ENCODE measurements at places on chromosomes 3 and 15. TPM values are rescaled to one million over a fixed set of nuclear protein-coding genes. Genes with fewer than 3 reads are reported as not detected.

LRRC2 gene
- not detected for total RNA-seq

BNC1 gene
- total RNA-seq: 16.4 TPM

IMPG2 gene
- total RNA-seq: under 0.01 TPM

MLF1 gene
- 5.4 TPM for total RNA-seq

FRMD5 gene
- total RNA-seq: 3.0 TPM

FGD5 gene
- total RNA-seq: 0.06 TPM

SRGAP3 gene
- 0.51 TPM for total RNA-seq

HHATL gene
- total RNA-seq: not detected

DNA sequence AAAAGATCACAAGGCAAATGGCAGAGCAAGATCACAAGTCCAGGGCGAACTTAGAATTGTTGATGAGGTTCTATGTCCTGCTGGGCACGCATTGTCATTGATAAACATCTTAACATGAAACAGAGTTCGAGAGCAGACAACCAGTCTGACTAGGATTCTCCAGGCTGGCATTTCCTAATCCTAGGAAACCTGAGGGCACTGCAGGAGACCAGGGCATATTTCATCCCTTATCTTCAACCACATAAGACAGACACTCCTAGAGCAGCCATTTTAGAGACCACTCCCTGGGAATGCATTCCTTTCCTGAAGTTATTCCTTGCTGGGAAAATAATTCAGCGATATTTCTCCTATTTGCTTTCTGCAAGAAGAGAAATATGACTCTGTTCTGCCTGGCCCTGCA is 1199.9 kb downstream of the SI start:
- DNase-seq: no peak

- no peak for DNase-seq
These were observed 350.5 kb upstream of the COL8A1 start for GRCh38 chr3:99287876-99288275.

- DNase-seq: no peak
These were observed 23.1 kb downstream of the SLC24A5 start for GRCh38 chr15:48143856-48144255.

GRCh38 chr3:185825006-185825638 is at the start of gene IGF2BP2:
IGF2BP2 (minus strand) TSS chr3:185825042; CDS start chr3:185824960, 82 bp downstream.
- no peak for DNase-seq

DNA sequence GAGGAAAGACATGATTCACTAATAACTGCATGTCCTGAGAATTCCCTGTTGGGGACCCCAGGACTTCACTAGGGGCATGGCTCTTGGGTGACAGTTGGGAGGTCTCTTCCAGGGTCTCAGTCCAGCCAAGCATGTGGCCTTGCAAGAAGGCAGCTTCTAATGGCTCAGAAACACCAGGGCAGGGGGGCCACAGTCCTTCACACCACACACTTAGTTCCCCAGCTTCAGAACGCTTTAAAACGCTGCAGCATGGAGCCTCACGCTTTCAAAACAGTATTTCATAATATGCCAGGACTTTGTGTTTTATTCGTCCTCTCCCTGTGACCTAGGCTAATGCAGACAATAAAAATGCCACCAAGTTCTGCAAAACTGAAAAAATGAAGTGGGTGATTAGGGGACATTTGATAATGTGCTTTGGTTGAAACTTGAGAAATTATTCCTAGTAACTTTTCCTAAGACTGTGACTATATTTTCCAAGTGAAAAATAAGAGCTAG is 48.4 kb upstream of the LIMD1 start:
- DNase-seq: no peak

GRCh38 chr3:33911525-33912322 is 113.3 kb downstream of the PDCD6IP start:
- peak; percentile 10 for DNase-seq

GRCh38 chr3:10678796-10679376 is 137.1 kb upstream of the SLC6A11 start:
- DNase-seq: no peak

- DNase-seq: no peak
These were observed 21.7 kb downstream of the LRRK1 start for GRCh38 chr15:100940767-100941379.

GRCh38 chr3:53711387-53711786 is 134.8 kb downstream of the CHDH start:
- no peak for DNase-seq

DNA sequence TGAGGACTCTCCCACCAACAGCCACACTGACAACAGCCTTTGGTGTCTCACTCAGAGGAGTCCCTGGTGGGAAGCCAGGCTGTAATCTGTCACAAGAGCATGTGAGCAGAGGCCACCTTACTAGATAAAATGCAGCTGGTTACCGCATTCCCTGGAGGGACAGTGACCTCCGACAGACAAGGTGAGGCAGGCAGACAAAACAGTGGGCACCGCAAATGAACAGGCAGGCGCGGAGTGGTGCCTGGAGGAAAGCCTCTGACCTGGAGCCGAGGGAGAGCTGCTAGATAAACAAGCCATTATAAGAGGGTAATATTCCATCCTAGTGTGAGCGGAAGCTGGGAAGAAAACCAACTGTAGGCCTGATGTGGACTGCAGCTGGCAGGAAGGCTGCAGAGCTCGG is 736.4 kb downstream of the FHIT start:
- DNase-seq: no peak

GRCh38 chr15:98865397-98866339 is 141.9 kb downstream of the PGPEP1L start:
- DNase-seq: no peak

DNA sequence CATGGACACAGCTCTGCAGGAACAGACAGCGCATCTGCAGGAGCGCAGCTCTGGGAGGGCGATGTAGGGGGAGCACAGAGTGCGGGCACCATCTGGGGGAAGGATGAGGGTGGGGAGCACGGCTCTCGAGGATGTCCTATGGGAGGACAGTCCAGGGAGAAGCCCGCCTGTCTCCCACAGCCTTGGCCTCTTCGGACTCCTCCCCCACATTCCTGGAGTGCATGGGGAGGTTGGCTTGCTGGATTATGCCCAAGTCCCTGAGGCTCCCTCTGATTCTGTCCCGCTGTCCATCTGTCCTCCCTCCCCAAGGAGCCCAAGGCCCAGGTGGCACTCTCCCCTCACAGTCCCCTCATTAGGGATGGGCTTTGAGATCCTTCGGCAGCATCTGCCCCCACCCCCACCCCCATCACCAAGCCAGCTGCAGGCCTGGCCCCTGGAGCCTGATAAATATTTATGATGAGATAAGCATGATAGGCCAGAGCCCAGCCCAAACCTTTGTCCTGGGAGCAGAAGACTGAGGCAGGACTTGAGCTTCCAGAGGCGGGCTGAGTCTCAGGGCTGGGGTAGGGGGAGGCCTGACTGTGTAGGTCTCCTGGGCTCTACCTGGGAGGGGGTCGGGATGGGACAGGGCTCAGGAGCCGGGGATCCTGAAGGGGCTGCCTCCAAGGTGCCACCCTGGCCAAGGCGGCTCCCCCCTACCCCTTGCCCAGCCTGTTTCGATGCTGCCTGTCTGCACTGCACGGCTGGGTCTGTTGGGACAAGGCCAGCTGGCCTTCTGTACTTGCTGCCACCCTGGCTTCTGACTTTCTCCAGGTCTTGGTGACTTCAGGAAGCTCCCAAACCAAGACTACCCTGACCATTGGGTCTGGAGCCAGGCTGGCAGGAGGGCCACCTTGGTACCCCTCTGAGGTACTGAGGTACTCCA is 28.6 kb upstream of the SEMA3F start:
- DNase-seq: no peak

DNA sequence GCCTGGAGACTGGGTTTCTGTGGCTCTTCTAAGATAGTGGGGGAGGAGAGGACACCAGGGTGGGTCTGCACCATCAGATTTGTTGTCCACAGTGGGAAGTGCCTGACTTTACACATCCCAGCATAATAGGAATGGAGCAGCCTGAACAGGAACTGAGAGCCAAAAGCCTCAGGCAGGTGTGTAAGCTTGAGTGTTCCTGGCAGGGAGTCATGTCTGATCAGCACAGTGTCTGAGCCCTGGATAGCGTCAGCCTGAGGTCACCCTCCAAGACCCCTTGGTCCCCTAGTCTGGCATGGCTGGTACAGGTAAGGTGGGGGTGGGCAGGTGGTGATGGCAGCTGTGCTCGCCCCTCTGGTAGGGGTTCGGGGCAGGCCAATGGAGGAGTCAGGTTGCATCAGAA is 20.2 kb downstream of the INSYN1 start:
- DNase-seq: no peak

DNA sequence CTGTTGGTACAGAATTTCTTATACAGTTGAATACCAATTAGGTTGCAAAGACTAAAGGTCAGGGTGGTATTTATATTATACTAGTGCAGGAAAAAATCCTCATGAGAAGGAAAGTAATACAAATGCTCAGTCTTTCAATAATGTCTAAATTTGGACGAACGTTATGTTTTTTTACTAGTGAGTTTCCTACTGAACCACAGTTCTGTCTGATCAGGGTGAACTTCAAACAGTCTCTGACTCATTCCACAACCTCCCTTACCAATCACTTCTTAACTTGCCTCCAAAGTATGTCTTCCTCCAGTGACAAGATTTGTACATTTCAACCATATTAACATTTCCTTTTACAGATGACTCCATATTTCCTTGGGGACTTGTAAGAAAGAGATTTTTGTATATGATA is 3.4 kb downstream of the TMEM212 start:
- DNase-seq: no peak

DNA sequence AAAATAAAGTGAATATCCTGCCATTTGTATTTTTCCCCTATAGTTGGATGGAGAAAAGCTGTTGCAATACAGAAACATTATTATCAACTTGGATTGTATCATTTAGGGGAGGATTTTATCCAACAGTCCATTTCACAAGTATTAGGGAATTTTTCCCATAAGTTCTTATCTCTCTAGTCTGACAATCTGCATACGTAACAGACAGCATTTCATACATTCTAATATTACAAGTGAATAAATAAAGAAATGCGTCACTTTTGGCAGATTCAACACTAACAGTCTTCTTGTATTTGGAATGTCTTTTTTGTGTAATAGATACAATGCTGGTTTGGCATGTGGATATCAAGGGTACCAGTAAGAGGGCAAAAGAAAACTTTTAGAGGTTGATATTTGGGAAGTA is 795.3 kb upstream of the ARRDC4 start:
- no peak for DNase-seq

DNA sequence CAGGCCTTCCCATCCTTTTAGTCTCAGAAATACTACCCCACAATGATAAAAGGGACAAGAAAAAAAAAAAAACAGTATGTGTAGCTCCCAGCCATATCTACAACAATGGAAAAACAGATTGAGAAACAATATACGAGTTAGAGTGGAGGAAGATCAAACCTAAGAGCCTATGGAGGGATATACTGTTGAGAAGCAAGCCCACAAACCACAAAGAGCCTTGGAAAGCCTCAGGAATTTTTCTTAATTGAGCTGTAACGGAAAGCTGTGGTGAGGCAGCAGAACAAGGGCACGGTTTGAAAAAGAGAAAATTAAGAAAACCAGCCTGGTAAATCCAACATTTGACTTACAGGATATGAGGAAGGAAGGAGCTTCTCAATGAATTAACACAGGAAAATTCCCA is 21.4 kb downstream of the KPNA1 start:
- DNase-seq: no peak

GRCh38 chr3:115348412-115348811 is 201.3 kb upstream of the ZBTB20 start:
- no peak for DNase-seq

DNA sequence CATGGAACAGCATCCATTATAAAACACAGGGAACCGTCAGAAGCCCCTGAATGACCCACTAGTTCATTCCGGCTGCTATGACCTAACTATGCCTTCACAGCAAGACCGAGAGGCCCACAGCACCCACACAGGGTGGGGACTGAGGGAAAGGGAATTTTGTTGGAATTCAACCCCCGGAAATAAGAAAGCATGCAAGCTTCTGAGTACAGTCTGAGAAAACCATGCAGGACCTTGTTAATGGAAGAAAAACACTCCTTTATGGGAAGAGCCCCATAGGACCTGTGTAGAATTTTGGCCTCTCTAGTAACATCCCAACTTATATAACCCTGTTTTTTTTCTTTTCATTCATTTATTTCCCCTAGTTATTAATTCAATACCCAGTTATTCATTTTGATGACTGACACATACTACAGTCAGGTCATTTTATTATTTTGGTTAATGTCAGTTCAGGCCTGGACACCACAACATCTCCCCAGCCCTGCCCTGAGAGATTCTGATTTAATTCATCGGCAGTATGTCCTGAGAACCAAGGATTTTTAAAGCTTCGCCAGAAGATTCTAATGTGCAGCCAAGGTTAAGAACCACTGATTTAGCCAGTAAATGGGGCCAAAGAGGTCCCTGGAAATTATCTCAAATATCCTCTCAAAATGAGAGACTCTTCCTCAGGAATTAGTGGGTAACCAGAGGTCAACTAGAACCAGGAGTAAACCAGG is 231.6 kb upstream of the GOLGA6L4 start:
- no peak for DNase-seq

DNA sequence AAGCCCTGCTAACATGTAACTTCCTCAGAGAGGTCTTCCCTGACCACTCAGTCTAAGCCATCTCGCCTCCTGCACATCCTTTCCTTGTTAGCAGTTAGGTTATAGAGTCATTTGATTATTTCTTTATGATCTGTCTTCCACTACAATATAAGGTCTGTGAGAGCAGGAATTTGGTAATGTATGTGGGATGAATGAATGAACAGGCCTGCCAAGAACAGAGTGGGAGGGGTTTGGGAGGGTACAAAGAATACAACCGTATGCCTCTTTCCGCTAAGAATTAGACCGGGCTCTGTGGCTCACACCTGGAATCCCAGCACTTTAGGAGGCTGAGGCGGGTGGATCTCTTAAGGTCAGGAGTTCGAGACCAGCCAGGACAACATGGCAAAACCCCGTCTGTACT is 32.4 kb upstream of the MYO1E start:
- no peak for DNase-seq

All from epithelial cell of proximal tubule (primary cell).